ENCODE measurements at places on chromosomes 5 and 9.
A peak's percentile ranks its signal among the peaks of the same experiment; 100 is the strongest.

DNA sequence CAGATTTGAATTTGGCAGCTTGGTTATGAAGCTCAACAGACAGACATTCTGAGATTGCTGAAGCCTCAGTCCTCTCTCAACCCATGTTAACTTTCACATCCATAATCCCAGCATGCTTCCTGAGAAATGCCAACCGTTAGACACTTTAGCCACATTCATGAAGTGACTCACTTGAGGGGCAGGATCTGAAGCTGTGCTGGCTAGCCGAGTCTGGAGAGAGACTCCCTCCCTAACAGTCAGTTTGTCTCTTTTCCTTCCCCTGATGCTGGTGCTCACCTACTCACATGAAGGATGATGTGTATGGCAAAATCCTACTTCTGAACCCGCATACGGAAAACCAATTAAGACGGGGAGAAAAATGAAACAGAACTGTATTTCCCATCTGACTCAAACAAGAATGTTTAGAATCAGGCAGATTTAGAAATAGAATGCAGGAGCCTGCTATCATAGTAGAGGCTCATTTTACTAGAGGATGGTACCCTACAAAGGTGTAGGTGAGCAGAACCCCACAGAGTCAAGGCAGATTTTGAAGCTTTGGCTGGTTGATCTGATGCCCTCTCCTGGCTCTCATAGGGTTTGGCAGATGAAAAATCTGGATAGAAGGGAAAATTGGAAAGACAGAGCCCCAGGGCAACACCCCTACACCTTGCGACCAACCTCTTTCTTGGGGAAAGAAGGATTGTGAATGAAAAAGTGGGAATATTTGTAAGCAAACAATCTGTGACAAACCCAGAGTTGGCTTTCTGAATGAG, 150.9 kb upstream of the LHFPL2 start:
- DNase-seq, result no peak

DNA sequence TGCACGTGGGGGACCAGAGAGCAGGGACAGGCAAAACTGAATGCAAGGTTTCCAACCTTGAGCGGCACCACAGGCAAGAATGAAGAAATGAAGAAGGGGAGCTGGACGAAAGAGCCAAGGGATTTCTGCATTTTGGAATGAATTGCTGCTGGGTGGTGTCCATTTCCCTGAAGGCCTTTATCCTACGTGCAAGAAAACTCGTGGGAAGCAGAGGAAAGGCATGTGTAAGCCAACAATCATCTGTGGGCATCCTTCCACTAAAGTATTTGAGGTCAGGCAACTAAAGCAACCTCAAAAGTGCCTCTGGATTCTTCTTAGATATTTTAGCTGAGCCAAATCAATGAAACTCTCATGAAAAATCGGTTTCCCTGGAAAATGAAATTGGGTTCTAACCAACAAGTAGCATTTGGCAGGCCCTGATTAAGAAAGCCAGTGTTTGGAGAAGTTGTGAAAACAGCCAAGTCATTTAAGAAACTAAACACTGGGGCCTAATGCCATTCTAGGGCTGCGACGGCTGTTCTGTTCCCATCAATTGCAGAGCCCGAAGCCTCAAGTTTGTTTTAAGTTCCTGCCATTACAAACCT, 4.7 kb upstream of the TGFBI start:
- DNase-seq, result no peak

- DNase-seq, result no peak
Measured at GRCh38 chr5:149598966-149599365, 17.7 kb downstream of the ARHGEF37 start.

DNA sequence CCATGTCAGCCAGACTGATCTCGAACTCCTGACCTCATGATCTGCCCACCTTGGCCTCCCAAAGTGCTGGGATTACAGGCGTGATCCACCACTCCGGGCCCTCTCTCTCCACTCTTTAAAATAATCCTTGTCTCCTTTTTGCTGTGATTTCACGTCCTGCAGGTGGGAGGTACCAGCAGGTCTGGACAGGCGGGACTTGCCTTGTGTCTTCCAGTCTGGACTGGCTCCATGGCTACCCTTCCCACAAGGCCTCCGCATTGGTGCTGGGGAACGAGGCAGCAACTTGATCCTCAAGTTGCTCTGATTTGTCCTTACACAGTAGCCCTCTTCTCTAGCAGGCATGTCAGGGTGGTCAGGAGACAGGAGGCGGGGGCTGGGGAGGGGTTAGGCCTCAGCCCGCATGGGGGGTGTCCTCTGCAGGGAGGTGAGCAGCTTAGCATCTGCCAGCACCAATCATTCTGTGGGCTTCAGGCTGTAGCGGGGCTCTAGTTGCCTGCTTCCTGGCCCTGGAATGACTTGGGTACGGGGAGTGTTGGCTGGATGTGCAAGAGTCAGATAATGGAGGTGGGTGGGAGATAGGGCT, 54.3 kb downstream of the TENT4A start:
- DNase-seq, result no peak

DNA sequence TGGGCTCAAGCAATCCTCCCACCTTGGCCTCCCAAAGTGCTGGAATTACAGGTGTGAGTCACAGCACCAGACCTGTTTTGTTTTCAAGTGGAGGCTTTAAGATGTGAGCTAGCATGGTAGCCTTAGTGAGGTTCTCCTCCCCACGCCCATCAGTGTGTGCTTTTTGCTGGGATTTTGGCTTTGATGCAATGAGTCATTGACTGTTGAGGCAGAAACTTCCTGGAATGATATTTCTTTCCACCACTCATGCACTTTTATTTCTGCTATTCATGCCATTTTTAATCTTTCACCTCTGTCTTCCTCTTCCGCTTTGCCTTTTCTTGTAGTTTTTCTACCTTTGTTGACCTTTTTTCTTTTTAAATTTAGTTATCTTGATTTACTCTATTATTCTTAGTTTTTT, 4.2 kb upstream of the NFIL3 start:
- no peak for DNase-seq

DNA sequence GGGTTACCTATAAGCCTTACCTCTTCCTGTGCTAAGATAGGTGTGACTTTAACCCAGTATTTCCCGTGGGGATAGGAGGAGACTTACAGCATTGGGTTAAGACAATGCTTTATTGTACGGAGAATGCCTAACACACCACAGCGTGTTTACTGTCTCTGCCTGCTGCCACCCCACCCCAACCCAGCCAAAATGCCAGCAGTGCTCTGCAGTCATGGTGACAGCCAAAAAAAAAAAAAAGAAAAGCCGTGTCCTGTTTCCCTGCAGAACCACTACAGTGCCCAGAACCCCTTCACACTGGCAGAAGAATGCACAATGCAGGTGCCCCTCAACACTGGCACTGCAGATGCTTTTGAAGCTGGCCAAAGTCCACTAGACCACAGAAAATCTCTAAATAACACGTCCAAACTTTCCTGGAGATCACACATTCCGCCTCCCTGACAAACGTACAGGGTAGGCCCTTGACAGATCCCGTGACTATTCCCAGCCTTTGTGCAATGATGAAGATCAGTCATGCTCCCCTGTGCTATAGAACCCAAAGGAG, 102.2 kb downstream of the SERINC5 start:
- DNase-seq, result peak; percentile 62

- no peak for DNase-seq
Measured at GRCh38 chr5:53739111-53739510, 178.7 kb downstream of the NDUFS4 start.

- DNase-seq, result no peak
Measured at GRCh38 chr5:439636-440035, 3.3 kb upstream of the EXOC3 start.

- no peak for DNase-seq
Measured at GRCh38 chr5:174724484-174725260, at the start of gene MSX2. TSS of gene MSX2 (plus strand) at chr5:174724582. CDS start at chr5:174724660, 78 bp downstream.

DNA sequence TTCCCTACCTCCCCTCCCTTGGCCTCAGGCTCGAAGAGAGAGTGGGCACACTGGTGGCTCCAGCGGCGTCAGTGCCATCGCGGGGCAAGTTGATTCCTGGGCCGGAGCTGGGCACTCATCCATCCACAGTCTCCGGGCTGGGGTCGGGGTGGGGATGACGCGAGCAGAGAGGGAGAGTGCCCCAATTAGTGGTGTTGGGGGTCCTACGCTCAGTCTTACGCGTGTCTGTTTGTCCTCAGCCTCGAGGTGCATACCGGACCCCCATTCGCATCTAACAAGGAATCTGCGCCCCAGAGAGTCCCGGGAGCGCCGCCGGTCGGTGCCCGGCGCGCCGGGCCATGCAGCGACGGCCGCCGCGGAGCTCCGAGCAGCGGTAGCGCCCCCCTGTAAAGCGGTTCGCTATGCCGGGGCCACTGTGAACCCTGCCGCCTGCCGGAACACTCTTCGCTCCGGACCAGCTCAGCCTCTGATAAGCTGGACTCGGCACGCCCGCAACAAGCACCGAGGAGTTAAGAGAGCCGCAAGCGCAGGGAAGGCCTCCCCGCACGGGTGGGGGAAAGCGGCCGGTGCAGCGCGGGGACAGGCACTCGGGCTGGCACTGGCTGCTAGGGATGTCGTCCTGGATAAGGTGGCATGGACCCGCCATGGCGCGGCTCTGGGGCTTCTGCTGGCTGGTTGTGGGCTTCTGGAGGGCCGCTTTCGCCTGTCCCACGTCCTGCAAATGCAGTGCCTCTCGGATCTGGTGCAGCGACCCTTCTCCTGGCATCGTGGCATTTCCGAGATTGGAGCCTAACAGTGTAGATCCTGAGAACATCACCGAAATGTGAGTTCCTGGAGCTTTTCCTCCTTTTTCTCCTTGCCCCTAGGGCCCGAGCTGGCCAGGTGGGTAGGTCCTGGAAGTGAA, 861 bp downstream of the NTRK2 start:
- no peak for DNase-seq

- no peak for DNase-seq
Measured at GRCh38 chr9:21993007-21993406, 1.2 kb downstream of the CDKN2A start.

GRCh38 chr9:112422417-112423148, 42.7 kb downstream of the HSDL2 start:
- no peak for DNase-seq

- DNase-seq, result no peak
Measured at GRCh38 chr9:121107029-121107428, 32.3 kb downstream of the CNTRL start.

DNA sequence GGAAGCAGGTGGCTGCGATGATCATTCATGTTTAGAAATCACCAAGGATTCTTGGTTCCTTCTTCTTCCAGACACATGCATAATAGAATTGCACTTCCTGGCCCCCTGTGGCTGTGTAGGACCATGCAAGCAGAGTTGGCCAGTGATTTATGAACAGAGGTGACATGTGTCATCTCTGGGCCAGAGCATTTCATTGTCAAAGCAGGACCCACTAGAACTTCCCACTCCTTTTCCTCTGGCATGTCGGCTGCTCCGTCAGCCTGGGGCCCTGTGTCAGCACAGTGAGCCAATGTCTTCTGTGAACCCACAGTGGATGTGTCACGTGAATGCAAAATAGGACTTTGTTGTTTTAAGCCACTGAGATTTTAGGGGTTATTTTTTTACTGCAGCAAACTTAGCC, 59.2 kb downstream of the HSD17B3 start:
- DNase-seq, result no peak

GRCh38 chr5:103918668-103919367, 356.2 kb upstream of the NUDT12 start:
- no peak for DNase-seq
